ENCODE measurements at places on chromosomes 2 and 18.

- DNase-seq: no peak
Measured at GRCh38 chr2:46200100-46200690, 97.0 kb upstream of the EPAS1 start.

GRCh38 chr2:1586251-1586922 is 157.9 kb downstream of the PXDN start:
- DNase-seq: no peak

DNA sequence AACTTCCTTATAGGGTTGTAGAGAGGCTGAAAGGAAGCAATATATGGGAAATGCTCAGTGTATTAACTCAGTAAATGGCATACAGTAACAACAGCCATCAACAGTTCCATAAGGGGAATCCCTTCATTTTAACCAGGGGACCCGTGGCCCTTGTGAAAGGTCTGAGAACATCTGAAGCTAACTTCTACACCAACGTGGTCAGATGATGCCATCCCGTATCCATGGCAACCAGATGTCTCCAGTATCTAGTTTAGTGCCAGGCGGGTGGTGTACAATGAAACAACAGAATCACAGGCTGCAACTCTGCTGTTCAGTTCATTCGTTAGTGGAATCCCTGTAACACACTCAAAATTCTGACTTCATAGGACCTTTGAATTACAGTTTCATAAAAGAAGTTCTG is 162.3 kb downstream of the TGIF1 start:
- no peak for DNase-seq

GRCh38 chr2:224518806-224519580 is 66.2 kb downstream of the CUL3 start:
- no peak for DNase-seq

DNA sequence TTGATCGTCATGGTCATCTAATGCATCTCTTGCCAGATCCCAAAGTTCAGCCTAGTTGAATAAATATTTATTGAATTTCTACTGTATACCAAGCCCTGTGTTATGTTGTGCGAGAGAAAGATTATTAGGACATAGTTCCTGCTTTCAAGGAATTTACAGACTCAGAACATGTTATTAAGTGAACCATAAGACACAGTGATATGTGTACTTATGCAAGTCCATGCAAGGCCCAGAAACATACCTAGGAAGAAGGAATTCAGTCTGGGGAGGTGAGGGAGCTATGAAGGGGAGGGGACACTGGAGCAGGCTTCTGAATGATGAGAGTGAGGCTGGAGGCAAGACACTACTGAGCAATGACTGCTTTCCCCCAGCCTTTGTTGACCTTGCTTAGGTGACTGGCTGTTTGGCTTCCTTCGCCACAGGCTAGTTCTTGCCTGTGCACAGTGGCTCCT is 81.4 kb downstream of the ACAA2 start:
- DNase-seq: no peak

DNA sequence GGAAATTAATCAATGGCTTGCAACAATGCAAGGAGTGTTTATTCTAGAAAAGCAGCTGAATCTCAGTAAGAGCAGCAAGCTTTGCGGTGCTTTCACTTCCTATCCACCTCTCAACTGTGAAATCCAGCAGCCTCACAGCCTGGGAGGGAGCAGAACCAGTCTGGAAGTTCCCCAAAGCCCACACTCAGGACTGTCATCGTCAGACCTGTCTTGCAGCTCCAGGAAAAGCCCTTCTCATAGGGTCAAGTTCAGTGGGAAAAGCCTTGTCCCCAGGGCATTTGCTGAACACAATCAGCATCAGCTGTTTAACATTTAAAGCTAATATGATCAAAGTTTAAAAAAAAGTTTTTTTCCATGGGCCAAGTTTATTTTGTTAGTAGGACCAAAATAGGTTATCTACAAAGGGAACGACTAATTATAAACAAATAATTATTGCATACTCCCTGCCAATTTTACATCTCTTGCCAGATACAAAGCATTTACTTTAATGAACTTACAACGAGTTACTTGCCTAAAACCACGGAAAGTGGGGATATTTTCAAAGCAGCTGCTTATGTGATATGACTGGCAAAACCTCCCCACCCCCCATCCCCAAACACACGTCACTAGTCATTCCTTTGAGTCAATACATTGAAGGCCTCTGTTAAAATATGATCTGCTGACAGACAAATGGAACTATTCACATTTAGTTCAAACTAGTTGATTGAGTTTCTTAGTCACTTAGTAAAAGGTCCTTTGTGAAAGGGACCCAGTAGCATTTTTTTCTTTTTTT is 36.8 kb downstream of the PARD6G start:
- no peak for DNase-seq

GRCh38 chr2:186862869-186863709 is 14.1 kb upstream of the ZSWIM2 start:
- no peak for DNase-seq

GRCh38 chr2:215000721-215001120 is 137.7 kb downstream of the ABCA12 start:
- DNase-seq: no peak

DNA sequence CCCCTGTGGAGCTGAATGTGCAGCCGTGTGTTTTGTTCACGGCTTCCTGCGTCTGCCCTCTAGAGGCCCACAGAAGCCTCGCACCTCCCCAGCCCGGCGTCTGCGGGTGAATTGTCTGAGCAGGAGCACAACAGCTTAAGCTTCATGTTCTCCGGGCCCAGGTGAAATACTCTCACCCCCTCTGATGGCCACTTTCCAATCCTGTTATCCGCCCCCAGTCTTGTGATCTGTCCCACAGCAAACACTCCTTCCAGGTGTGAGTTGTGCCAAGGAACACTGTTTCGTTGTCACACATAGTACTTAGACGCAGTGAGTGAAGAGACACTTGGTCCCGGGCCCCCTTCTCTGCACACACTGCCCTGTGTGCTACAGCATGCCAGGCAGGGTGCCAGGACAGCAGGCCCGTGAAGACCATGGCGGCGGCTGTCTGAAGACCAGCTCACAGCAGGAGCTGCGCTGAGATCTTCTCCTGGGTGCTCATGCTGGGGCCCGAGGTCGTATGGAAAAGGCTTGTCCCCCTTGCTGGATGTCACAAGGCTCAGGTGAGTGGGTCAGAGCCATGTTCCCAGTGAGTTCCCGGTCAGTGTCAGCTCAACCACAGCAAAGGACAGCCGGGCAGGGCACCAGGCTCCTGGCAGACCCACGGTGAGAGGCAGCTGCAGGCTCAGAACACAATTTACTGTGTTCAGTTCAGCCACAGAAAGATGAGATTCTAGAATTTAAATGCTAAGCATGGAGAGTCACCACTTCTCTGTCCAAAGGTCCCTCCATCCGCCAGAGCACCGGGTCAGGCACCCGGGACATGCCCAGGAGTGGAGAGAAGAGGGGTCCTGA is 6.8 kb upstream of the PXDN start:
- DNase-seq: peak; percentile 29

DNA sequence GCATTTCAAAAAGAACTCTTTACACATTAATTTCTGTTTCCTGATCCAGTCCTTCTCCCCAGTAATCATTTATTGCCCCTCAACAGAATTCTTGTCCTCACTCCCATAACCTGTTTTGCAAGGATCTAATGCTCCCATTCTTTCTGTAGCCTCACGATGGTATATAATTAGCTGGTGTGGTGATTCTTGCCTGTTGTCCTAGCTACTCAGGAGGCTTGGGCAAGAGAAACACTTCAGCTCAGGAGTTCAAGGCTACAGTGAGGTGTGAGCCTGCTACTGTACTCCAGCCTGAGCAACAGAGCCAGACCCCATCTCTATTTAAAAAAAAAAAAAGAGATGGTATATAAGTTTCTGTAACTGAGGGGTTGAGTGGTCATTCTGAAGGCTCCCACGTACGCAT is 7.7 kb upstream of the TRAPPC8 start:
- DNase-seq: peak; percentile 9

DNA sequence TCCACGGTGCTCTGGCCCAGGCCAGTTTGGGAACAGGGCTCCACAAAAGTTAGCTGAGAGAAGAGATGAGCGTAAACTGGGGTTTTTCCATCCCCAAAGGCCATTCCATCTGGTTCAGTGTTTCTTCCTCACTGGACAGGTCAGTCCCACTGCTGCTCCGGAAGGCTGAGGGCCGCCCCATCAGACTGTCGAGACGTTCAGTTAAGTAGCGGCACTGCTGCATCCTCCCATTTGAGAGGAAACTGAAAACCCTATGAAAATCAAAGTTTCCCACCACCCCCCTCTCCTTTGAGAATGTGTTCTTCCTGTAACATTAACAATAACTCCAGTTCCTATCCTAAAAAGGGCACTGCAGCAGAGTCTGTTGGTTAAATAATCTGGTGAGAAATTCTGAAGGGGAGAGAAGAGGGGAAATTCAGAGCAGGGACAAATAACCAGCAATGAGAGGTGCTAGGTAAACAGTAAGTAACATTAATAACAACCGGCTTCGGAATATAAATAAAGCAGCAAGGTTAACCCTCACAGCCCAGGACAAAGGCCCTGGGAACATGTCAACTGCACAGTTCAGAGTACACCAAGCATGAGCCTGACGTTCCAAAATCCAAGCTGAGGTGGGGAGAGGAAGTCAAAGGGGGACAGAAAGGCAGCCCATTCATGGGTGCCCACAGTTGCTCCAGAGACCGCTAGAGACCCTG is 55.4 kb downstream of the UXS1 start:
- DNase-seq: no peak

DNA sequence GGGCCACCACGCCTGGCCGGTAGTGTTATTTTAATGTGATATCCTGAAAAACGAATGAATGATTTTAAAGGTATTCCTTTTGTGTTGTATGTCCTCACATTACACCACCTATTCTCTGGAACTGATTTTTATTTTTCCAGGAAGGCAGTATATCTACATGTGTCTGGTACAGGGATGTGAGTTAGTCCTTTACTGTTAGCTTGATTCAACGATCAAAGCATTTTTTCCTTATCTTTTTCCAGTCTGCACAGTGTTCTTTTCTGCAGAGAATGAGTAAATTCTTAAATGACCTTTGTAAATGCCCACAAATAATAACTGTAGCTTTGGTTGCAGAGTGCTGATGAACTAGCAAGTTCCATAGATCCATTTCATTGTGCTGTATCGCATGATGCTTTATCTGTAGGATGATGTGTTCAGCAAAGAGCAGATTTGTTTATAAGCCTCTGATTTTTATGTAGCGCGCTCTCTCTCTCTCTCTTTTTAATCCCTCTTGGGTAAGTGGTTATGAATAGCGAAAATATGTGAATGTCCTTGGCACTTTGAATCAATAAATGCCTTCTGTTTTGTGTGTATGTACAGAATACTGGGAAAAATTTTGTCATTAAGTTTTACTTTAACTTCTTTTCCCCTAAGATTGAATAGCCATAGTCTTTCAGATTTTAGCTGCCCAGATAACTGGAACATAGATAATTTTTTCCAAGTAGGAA is 82.5 kb upstream of the EML6 start:
- DNase-seq: no peak

- DNase-seq: no peak
Measured at GRCh38 chr2:218009231-218009630, 6.4 kb upstream of the TNS1 start.

DNA sequence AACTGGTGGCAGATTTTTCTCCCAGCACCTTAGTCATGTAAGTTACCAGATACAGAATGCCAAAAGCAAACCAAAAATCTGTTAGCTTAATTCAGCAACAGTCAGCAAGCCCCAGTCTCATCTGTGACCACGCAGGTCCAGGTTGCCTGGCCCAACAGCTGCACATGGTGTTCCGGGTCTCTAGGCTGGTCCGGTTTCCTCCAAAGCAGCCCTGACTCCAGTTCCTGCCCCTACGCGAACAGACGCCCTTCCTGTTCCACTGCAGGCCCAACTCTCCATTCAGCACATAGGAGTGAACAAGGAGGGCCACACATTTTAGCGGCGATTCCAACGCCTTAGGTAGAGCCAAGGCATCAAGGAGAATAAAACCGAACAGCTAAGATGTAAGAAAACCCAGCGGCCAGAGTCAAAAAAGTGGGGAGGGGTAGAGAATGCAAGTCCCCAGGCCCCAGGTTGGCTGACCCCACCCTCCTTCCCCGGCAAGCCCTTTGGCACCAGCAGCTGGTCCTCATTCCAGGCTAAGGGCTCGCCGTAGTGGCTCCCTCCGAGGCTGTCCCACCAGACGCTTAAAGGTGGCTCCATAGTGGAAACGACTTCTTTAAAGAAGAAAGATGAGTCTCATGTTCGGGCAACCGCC is 1.5 kb downstream of the STK25 start:
- DNase-seq: no peak

DNA sequence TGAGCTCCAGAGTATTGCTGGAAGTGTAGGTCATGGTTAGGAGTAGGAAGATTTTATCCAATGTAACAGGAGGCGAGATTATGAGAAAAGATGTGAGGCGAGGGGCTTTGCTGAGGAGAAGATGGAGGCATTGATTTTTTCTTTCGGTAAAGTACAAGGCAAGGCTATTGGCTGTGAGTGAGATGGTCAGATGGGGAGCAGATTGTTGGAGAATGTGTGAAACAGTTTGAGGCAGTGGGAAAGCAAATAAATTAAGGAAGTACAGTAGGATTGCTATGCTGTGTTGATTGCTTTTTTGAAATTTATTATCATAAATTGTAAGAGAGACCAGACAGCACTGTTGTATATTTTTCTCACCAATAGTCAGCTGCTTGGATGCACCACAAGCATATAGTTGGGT is 173.3 kb downstream of the KCNE4 start:
- DNase-seq: no peak

GRCh38 chr18:57813245-57813644 is 10.1 kb upstream of the ATP8B1 start:
- peak; percentile 43 for DNase-seq

DNA sequence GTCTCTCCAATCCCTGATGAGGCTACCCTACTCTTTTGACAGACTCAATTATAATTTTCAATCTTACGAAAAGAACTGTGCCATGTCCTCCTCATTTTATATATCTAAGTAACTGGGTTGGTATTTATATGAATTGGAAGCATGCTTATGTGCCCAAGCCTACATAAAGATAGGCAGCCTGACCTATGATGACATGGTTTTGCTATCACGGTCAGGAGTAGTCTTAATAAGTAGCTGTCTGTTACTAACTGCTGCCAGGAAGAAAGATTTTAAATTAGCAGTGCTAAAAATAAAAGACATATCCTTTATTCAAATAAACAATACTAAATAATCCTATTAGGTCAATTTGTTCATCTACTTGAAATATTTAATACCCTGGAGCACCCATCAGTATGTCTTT is 102.0 kb upstream of the DTNA start:
- no peak for DNase-seq

GRCh38 chr2:130851624-130852382 is 15.1 kb downstream of the ARHGEF4 start:
- DNase-seq: no peak

- DNase-seq: no peak
Measured at GRCh38 chr2:149587950-149588487, 444 bp upstream of the MMADHC start.

DNA sequence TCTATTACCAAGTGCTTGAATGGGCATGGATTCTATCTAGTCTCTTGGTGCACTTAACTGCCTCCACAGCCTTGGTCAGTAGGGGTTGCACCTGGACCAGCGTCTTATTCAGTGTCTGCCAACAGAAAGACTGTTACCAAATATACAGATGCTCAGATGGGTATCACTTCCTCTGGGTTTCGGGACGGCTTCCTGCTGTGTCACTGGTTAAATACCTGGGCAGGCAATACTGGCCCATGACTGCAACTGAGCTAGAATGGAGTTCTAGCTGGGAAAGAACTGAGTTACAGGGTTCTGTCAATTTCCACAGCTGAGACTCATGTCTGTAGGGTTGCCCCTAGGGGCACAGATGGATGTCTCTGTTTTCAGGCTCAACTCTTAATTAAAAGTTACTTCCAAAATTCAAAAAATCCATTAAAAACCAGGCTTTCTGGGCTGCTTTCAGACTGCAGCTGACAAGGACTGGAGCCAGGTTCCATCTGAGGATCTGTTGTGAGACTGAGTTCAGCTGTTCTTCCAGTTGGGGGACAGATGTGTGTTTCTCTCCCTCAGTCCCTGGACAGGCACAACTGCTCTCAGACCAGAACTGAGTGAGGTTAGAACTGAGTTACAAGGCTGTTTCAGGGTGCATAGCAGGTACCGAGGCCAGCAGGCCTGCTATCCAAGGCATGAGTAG is 789.6 kb upstream of the SLC8A1 start:
- DNase-seq: no peak

All from Calu3 (cell line).